Endodermal cell (in vitro differentiated cells): ENCODE measurements at places on chromosomes 6 and 20. TPM values are rescaled to one million over a fixed set of nuclear protein-coding genes. Genes with fewer than 3 reads are reported as not detected.

- DNase-seq, result no peak
These were observed 106.0 kb downstream of the SAMD5 start for GRCh38 chr6:147614501-147614900.

GPR6 gene
- total RNA-seq, result 0.16 and 0.24 TPM in 2 replicates

RIN2 gene
- 6.4 to 17.6 TPM (median 17.0 TPM) in 3 replicates for total RNA-seq

GRCh38 chr6:83183082-83183828 is 9.8 kb downstream of the PGM3 start:
- DNase-seq, result no peak

IL17A gene
- total RNA-seq, result not detected in 2 replicates

SLC25A27 gene
- total RNA-seq, result 10.3 and 12.8 TPM in 2 replicates

- DNase-seq, result no peak
These were observed 34.0 kb upstream of the FANCE start for GRCh38 chr6:35417979-35418661.

SDCBP2 gene
- 3.5 to 10.7 TPM (median 5.1 TPM) in 3 replicates for total RNA-seq

- no peak for DNase-seq
These were observed 15.9 kb downstream of the NRN1 start for GRCh38 chr6:5990786-5991185.

ANKRD66 gene
- total RNA-seq, result not detected in 2 replicates

DNA sequence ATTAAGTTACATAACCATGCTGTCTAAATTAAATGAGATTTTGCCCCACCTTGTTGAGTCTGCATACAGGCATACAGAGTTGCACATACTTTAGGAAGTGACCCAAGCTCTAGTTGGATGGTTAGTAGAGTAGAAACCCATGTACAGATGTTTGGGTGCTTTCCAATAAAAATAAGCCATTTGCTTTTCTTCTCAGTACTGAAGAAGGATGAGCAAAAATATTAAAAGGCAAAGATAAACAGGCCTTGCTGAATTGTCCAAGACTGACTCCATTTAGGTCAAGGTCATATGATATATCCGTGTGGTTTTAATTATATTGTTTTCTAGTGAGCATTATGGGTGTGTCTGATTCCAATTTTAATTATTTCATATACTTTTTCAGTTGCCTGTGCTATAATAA is 589.4 kb downstream of the RFPL4B start:
- no peak for DNase-seq

DNA sequence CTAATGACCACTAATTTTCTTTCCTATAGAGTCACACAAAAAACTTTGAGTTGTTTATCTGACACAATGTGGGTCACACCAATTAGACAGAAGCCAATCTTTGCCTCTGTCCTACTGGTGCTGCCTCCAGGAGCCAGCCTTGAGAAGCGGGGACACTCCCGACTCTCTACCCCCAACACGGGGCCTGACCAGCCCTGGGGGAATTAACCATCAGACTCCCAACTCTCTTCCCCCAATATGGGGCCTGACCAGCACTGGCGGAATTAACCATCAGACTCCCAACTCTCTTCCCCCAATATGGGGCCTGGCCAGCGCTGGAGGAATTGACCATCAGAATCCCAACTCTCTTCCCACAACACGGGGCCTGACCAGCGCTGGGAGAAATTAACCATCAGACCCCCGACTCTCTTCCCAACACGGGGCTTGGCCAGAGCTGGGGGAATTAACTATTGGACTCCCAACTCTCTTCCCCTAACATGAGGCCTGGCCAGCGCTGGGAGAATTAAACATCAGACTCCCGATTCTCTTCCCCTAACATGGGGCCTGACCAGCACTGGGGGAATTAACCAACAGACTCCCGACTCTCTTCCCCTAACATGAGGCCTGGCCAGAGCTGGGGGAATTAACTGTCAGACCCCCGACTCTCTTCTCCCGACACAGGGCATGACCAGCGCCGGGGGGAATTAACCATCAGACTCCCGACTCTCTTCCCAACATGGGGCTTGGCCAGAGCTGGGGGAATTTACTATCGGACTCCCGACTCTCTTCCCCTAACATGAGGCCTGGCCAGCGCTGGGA is 12.5 kb downstream of the CST7 start:
- peak; percentile 22 for DNase-seq

DNA sequence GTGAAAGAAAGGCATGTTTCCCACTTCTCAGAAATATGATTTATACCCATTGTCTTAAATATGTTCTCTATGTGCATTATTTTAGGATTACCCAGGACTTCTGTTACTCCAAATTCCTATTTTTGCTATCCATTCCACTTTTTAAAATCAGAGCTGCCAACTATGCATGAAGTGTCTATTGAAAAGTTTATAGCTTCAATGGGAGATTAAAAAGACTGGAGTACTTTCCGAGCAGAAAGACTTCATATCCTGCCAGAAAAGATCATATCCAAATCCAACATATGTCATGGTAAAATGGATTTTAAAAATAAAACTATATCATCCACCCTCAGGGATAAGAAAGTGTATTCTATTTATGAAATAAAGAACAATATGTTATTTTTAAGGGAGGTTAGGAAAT is 212.7 kb downstream of the COL12A1 start:
- no peak for DNase-seq

DNA sequence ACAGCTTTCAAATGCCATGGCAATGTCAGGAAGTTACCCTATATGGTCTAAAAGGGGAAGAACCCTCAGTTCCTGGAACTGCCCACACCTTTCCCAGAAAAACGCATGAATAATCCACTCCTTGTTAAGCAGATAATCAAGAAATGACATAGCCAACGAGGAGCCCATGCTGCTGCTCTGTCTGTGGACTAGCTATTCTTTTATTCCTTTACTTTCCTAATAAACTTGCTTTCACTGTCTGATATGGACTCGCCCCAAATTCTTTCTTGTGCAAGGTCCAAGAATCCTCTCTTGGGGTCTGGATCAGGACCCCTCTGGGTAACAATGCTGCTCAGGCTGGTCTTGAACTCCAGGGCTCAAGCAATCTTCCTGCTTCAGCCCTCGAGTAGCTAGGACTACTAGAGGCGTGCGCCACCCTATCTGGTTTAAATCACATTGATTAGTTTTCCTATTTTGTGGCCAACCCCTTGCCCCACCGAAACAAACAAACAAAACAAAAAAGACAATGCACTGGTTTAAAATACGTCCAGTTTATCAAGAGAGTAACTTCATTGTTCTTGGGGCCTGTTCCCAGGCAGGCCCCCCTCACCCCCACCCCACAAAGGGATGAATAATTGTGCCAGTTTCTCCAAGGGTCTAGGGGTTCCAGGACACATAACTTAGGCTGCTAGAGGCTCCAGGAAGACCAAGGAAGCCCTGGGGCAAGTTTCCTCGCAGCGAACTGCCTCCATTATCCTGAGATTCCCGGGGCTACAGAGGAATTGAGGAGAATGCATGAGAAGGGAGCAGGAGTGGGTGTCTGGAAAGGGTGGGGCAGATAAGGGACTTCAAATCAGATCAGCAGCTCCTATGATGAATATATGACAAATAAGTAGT is 10.1 kb upstream of the AKAP12 start:
- no peak for DNase-seq

- peak; percentile 97 for DNase-seq
These were observed 20.6 kb upstream of the HLA-F start for GRCh38 chr6:29702519-29703103.

- DNase-seq, result no peak
These were observed 133.3 kb upstream of the AGPAT4 start for GRCh38 chr6:161407115-161407514.

GRCh38 chr6:123925350-123925749 is 121.7 kb downstream of the NKAIN2 start:
- no peak for DNase-seq

- DNase-seq, result no peak
These were observed 4.7 kb upstream of the ENPP5 start for GRCh38 chr6:46175446-46175845.

EMILIN3 gene
- 3.9 and 5.3 TPM in 2 replicates for total RNA-seq

- DNase-seq, result peak; percentile 75
These were observed at the start of gene MCCD1 for GRCh38 chr6:31528821-31529328. MCCD1 (plus strand) TSS chr6:31528962; CDS start chr6:31529015, 53 bp downstream.

- no peak for DNase-seq
These were observed 27.9 kb upstream of the NT5E start for GRCh38 chr6:85421972-85422371.

DNA sequence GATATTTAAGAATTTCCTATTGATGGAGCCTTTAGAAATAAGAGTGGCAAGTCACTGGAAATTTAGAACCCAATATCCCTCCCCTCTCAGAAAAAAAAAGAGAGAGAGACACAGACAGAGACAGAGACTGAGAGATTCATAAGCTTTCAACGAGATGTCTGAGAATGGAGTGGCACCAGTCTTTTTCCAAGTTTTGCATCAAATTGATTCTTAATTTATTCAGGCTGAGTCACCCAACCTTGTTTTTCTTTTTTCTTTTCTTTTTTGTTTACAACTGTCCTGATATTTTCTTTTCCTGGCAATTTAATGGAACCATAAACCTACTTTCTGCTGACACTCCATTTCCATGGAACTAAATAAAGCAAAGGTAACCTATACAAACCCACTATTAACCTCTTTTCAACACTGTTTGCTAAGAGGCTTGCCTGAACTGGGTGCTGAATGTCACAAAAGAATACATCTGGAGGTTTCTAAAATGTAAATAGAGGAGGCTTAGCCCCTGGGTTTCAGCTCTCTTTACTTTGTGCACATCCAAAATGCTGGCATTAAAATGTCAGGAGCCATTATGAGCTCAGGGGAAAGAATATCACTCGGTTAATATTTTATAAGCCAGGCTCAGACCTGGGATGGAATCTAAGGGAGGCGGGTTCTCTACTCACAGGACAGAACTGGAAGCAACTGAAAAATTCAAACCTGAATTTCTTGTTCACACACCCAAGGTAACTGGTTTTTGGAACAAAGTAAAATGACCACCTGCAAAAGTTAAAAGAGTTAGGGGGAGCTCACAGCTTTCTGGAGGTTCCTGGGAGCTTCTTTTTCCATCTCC is 100.8 kb downstream of the BFSP1 start:
- DNase-seq, result no peak

DNA sequence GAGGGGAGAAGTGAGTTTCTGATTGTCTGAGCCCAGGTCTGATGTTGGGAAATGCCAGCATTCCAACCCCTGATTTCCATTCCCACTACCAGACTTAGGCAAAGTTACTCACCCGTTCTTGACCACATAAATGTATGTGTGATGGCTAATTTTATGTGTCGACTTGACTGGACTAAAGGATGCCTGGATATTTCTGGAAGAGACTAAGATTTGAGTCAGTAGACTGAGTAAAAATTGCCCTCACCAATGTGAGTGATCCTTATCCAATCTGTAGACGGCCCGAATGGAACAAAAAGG is 95.8 kb upstream of the TAB2 start:
- DNase-seq, result no peak

LAMA4 gene
- total RNA-seq, result 0.24 to 2.6 TPM (median 0.82 TPM) in 3 replicates

DNA sequence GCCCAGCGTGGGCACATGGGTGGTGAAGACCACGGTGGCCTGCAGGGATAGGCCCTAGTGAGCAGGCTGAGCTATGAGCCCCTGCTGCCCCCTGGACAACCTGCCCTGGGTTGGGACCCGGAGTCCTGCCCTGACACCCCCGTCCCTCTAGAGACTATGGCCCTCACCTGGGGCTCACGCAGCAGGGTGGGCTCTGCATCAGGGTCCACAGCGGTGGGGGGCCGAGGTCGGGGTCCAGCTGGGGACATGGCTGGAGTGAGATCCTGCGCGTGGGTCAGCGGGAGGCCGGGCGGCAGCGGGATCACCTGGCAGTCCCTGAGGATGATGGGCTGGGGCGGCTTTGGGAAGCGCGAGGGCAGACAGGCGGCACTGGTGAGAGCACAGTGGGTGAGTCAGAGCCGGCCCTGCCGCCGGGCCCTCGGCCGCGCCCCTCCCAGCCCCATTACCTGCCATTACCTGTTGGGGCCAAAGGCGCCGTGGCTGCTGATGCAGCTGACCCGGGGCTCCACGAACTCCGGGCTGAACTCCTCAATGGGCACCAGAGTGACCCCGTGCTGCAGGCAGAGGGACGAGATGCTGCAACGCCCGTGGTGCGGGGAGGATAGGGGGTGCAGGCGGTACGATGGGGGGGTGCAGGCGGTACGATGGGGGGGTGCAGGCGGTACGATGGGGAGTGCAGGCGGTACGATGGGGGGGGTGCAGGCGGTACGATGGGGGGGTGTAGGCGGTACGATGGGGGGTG is 27.9 kb downstream of the ADRM1 start:
- DNase-seq, result no peak

C20orf144 gene
- 0.29 TPM in 1 of 2 replicates, not detected in the other for total RNA-seq

DNA sequence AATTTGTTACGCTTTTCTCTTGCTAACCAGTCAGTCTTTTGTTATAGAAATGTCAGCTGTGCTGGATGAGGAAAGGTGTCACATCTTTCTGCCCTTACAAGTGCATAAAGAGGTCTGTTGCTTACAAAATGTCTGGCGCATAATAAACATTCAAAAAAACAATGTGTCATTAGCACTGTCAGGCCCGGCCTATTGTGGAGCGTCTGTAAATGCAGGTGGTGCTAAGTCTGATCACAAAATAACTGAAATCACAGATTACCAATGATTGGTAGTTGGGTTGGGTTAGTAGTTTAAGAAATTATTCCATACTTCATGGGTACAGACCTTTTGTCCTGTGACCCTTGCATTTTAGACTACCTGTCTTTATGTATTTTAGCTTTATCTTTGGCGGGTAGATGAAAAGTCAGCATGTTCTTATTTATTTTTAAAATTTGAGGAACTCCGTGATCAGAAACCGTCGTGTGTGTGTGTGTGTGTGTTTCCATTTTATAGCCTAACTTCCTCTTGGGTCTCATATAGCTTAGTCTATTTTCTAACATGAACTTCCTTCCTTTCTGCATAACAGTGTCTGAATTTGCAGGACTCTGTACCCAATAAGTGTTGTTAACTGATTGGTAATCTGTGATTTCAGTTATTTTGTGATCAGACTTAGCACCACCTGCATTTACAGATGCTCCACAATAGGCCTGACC is 88.1 kb upstream of the IFNGR1 start:
- no peak for DNase-seq

SNAI1 gene
- total RNA-seq, result 13.1 to 19.0 TPM (median 13.5 TPM) in 3 replicates

DNA sequence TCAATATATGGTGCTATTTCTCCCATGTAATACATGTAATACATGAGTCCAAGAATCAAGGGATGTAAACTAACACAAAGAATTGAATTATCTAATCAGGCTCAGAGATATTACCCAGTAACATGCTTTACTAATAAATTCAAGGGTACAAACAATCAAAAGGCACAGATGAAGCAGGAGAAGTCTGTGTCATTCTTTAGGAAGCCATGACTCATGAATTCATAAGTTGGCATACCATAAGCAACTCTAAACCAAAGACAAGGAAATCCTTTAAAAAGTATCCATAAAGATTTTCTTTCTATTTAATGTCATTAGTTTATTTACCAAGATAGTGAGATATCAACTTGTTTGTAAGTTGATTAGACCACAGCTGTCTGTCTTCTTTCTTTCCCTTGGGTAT is 446.0 kb upstream of the IMPG1 start:
- no peak for DNase-seq
